RWPE2 (cell line): ENCODE measurements at places on chromosomes 6 and 20.

DNA sequence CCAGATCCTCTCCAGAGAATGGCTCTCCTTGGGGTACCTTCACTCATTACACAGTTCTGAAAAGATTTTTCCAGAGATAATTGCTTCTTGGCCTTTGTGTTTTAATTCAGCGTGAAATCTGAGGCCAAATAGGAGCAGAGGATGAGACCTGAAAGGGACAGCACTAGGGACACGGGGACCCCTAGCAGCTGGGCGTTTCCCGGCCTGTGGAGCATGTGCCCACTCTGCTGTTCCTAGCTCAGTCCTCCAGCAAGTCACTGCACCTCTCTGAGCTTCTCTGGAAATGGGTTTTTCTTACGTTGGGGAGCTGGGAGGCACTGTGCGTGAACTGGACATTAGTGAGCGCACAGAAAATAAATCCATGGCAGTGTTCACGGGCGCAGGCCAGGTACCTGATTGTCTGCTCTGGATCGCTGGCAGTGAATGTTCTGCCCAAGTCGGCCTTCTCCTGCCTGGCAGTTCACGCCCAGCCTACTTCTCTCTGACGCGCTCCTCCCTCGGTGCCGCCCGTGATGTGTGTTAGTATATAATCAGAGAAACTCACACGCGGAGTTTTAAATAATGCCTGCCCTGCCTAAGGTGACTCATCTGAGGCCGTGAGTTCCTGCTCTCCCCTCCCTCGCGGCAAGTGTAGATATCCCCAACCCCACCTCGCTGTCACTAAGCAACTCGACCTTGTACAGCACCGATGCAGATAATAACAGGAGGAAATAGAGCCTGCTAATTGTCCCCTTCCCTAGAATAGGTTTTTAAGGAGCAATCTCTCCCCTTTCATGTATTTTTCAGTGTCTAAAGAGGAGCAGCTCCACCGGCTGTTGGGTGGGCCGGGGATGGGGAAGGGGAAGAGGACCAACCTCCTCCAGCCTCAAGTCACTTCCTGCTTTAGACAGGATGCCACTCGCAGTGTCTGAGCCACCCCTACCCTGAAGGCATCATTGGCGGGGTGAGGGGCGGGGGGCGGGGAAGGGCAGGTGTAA lies 2.7 kb upstream of the TUBB2A start:
- DNase-seq = no peak

- DNase-seq = peak; percentile 90
Measured at GRCh38 chr20:52104546-52105441, 86.8 kb downstream of the ZFP64 start.

DNA sequence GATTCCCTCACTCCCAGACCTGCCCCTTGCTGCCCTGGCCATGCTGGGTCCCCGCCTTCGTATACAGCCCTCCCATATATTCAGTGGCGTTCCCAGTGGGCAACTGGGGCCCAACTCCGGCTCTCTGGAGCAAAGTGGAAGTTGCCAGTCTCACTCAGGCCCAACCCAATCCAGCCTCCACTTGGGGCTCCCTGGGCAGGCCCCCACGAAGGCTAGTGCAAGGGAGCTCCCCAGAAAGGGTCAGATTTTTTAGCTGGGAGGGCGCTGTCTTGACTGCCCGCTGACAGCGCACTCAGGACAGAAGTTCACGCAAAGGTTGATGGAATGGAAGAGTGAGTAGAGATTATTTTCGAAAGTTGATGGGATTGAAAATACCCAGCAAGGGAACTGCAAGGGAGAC lies 5.9 kb downstream of the TP53TG5 start:
- DNase-seq = no peak

DNA sequence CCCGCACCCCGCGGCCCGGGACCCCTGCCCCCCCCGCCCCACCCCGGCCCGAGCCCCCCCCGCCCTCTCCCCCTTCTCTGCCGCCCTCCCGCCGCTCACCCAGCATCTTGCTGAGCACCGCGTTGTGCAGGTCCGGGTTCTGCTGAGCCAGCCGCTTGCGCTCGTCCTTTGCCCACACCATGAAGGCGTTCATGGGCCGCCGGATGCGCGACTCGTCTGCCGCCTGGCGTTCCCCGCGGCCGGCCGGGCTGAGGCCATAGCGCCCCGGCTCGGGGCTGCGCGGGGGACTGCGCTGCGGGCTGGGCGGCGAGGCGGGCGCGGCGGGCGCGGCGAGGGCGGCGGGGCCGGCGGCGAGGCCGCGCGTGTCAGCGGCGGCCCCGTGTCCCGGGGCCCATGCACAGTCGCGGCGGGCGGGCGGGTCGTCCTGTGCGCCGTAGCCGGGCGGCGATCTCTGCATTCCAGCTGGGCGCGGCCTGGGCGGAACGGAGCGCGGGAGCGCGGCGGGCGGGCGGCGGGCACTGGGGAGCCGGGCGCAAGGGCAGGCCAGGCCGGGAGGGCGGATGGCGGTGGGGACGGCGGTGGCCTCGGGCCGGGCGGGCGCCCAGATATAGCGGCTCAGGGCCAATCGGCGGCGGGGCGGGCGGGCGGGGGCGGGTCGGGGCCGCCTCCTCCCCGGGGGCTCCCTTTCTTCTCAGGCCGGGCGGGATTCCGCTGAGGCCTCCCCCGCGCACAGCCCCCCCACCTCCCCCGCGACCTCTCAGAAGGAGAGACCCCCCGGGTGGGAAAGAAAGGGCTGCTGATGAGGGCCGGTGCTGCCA lies at the start of gene SOX18:
SOX18 (minus strand) TSS at position 580 of the 818 bp plus-strand sequence; CDS start at position 457, 123 bp downstream.
- DNase-seq = no peak

- DNase-seq = no peak
Measured at GRCh38 chr6:13417954-13418353, 69.4 kb downstream of the GFOD1 start.

GRCh38 chr6:42326248-42326647 lies 108.6 kb upstream of the MRPS10 start:
- DNase-seq = no peak

- DNase-seq = no peak
Measured at GRCh38 chr6:118876198-118876597, 17.8 kb upstream of the ASF1A start.

GRCh38 chr6:1496836-1497760 lies 107.7 kb downstream of the FOXF2 start:
- no peak for DNase-seq

DNA sequence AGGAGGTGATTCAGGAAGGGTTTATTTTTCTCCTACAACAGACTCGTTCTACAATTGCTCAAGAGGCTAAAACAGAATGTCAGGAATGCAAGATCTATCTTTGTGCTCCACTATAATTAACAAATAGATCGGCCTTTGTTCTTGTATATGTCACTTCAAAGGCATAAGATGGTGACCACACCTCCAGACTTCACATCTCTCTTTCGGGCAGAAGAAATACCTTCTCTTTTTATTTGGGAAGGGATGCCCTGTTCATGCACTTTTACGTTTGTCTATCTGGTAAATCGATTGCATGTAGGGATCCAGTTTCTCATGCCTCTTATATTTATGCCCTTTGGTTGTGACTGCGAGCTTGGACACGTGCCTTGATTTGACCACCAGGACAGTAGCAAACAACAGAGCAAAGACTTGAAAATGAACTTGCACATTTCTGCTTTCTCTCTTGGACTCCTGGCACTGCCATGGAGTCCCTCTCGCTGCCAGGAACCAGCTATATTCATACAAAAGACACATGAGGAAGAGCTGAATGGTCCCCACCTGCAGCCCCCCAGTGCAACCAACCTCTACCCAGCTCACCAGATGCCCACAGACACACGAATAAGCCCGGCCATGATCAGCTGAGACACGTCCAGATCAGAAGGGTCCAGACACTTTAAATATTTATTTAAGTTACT lies 219.8 kb upstream of the STXBP5 start:
- no peak for DNase-seq

DNA sequence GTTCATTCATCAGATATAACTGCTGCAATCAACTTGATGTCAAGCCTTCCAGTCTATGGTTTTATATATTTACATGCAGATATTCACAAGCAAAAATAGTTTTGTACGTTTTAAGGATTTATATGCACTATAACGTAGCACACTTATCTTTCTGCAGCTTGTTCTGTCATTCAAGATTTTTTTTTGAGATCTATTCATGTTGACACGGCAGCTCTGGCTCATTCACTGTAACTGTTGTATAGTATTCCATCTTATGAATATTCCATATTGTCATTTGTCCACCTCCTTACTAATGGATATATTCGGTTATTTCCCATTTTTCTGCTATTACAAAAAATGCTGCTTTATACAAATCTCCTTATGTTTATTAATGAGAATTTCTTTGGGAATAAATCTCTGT lies 13.2 kb downstream of the ELOVL2 start:
- DNase-seq = no peak

GRCh38 chr20:14189794-14190402 lies 147.5 kb downstream of the FLRT3 start:
- no peak for DNase-seq

GRCh38 chr6:121767211-121767610 lies 331.8 kb downstream of the GJA1 start:
- DNase-seq = no peak

DNA sequence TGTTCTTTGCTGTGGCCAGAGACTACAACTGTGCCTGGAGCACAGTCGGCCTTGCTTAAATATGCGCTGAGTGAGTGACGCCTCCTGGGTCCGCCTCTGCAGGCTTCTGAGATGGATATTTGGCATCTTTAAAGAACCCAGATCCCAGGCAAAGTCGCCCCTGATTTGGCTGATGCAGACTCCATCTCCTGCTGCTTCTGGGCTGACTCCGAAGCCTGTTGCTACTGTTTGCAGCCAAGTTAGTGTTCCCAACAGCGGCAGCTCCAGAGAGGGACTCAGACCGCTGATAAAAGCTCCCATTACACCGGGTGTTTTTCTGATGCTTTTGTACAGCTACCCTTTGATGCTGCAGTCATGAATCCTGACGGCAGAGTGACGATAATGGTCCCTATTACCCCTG lies 83.0 kb upstream of the SULF2 start:
- no peak for DNase-seq

- DNase-seq = no peak
Measured at GRCh38 chr6:46113370-46113769, 16.4 kb upstream of the ENPP4 start.

- DNase-seq = no peak
Measured at GRCh38 chr6:105691971-105692370, 289.1 kb upstream of the PREP start.

- no peak for DNase-seq
Measured at GRCh38 chr6:148295261-148295887, 47.3 kb upstream of the SASH1 start.

DNA sequence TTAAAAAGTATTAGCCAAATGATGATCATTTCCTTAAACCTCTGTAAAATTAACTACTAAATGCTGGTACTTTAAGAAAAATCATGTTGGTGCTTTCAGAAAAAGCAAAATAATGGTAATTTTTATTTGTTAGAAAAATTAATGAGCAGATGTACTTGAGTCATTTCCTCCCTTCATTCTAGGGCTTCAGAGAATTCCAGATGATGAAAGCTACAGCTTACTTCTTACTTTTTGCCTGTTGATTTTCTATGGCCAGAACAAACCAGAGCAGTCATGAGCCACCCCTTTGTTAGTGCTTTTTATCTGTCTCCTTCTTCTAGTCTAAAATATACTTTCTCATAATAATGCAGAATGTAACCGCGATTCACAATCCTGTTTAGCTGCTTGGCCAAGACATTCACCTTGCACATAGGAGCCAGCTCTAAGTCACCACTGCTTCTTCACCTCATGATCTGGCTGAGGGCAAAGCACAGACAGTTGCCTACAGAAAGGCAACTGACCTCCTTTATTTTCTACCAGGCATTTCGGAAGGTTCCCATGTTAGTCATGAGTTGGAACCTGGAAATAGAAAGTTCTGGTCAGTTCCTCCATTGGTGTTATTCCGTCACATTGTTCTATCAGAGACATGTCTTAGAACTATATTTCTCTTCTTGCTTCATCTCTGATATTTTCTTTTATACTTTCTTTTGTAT lies 43.5 kb upstream of the TINAG start:
- DNase-seq = no peak

GRCh38 chr6:157615420-157615769 lies 207.7 kb upstream of the SNX9 start:
- DNase-seq = no peak

DNA sequence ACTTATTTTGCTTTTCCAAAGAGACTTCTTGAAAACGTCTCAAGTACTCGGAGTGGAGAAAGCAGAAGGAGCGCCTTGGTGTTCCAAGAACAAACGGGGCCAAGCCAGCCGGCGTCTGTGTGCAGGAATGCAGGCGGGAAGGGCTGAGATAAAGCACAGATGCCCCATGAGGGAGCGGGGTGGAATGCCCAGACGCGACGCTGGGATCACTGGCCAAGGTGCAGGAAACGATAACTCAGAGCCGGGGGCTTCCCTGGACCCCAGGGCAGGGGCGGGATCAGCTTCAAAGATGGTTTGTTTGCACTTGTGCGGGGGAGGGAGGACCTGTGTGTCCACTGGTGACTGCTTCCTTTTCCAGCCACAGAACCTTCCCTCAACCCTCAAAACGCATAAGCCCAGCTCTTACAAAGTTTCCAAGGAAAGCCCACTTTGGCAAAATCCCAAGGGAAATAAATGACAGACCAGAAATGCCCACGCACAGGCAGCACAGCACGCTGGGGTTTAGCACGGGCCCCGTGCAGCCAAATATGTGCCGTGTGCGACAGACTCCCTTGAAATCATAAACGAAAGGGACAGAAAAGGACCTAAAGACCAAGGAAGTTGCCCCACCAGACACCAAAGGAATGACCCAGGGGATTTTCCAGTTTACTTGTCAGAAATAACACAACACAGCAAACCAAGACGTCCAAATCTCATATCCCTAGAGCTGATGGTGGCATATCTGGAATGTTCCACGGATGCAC lies 113.9 kb downstream of the NFATC2 start:
- no peak for DNase-seq

DNA sequence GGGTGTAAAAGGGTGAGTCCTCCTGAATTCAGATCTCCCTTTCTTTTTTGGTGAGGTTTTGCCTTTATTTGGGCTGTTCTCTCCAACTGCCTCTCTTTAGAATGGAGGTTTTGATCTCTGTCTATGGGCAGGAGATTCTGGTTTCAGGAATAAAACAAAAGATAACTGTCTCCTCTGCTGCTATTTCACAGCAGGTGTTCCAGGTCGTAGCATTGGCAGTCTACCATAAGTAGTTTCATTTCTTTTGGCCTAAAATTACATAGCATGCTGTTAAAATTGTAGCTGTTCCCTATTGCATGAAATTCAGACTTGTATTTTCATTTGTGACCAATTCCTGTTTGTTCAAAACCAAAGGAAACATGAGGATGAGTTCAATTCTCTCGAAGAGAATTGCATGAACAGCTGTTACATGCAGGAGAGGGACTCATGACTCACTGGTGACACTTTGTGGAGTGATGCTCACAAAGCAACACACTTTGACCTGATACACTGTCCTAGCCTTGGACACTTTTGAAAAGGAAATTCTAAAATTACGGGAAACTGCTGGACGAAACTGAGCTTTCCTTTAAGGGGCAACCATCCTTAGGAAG lies 76.8 kb upstream of the SIRPG start:
- no peak for DNase-seq

GRCh38 chr6:129766959-129767728 lies 57.2 kb upstream of the ARHGAP18 start:
- no peak for DNase-seq

- DNase-seq = peak; percentile 19
Measured at GRCh38 chr6:170046791-170047626, 243.9 kb downstream of the DLL1 start.

- peak; percentile 56 for DNase-seq
Measured at GRCh38 chr20:57755609-57756008, 45.8 kb upstream of the PMEPA1 start.
